ENCODE measurements at places on chromosomes 7 and 10. TPM values are rescaled to one million over a fixed set of nuclear protein-coding genes. Genes with fewer than 3 reads are reported as not detected.

DNA sequence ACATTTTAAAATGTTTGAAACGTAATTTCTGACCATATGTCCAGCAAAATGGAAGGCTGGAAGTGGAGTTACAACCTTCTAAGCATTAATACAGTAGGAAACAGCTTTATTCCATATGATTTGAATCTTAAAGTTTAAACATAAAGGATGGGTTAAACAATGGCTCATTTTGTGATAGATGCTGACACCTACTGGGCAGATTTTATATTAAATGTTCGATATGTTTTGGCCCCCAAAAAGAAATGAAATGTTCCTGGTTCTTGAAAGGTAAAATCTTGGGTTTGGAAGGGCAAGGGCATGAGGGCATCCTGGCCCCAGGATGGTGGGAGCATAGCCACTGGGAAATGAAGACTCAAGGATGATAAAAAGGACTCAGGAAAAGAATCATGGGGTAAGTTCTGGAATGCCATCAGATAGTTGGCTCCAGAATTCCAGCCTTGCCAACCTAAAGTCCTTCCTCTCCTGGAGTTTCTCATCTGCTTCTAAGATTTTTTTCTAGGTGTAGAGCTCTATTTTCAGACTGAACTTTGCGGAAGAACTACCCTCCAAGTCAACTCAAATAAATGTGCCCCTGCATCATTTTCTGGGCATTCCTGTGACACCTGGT is 34.6 kb upstream of the SLC35G1 start:
- no peak for DNase-seq

DNA sequence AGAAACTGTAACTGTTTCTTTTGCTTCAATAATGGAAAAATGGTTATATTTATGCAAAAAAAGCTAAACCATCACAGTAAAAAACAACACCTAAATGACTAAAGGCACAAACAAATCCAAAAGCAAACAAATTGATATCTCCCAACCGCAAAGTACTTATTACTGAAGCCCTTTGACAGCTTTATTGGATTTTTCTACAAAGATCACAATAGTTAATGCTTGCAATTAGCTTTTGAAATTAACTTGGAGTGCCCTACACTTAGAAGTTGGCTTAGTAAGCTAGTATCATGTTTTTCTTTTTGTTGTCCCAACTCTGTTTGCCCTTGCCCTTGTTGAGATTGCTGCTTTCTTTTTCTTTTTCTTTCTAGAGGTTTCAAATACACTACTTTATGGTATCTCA is 257.5 kb downstream of the INHBA start:
- no peak for DNase-seq

The SEC23IP gene
- 47.3 TPM for total RNA-seq

The CSTF2T gene
- 19.0 TPM for total RNA-seq

All from upper lobe of left lung (tissue), 6 donors.